Activated CD8-positive, alpha-beta memory T cell treated with anti-CD3 and anti-CD28 coated beads, Interleukin-2, amount 50 U/mL, for 4 hours (primary cell): ENCODE measurements at places on chromosomes 12 and 14.
A peak's percentile ranks its signal among the peaks of the same experiment; 100 is the strongest.

DNA sequence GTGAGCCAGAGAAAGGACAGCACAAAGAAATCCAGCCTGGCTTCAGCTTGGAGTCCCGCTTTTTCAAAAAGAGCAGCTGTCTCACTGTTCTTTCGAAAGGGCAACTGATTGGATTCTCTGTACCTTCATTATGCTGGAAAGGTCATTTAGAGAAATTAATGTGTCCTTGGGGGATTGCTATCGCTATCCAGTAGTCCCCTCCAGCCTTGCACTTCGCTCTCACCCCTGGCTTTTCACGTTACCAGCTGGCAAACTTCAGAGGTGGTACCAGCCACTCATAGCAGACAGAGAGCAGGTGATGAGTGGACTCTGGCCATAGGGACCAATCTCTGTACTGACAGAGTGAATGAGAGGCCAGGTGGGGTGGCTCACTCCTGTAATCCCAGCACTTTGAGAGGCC lies 11.8 kb upstream of the NUAK1 start:
- DNase-seq, result no peak

DNA sequence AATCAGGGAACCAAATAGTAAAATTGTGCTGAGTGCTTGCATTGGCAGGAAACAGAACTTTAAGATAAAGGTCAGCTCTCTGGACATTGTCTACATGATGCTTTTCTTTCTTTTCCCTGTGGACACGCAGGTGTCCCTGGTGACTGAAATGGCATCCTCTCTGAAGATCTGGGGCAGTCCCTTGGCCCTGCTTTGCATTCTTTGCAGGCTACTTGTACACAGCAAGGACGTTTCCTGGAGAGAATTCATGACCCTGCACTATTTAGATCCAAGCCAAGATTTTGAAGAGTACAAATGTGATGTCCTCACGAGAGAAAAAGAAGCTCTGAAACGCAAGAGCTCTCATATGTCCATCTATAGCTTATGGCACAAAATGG lies 11.3 kb upstream of the EDDM3A start:
- no peak for DNase-seq

- DNase-seq, result no peak
Observed at GRCh38 chr12:52197371-52198231, 5.8 kb upstream of the KRT80 start.

DNA sequence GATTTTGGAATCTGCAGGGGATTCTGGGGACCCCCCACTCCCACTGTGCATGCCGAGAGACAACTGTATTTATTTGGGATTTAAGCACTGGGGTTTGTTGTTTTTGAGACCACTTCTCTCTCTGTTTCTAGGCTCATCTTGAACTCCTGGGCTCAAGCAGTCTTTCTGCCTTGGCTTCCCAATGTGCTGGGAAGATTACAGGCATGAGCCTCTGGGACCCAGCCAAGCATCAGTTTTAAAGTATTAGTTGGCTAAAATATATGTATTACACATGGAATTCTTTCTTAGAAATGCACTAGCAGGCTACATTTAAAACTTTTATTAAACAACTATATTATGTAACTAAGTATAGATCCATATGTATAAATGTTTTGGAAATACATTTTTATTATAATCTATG lies 78.3 kb downstream of the AEBP2 start:
- DNase-seq, result no peak

DNA sequence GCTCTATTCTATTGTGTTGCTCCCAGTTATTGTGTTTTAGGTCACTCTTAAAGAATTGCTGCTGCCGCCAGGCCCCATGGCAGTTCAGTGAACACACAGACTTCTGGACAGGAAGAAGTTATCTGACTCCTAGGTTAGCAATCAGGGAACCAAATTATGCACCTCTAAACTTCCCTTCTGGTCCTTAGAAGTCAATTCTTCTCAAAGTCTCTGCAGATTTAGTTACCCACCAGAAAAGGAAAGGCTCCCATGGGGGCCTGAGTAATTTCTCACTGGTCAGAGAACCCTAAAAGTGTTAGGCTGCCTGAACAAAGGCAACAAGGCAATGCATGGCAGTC lies 10.0 kb downstream of the EMP1 start:
- DNase-seq, result no peak

GRCh38 chr12:102120564-102120873 lies 536 bp downstream of the PARPBP start:
- DNase-seq, result no peak

GRCh38 chr12:127886827-127887226 lies 380.1 kb upstream of the TMEM132C start:
- DNase-seq, result no peak

- no peak for DNase-seq
Observed at GRCh38 chr14:61187196-61187905, 93.8 kb downstream of the TMEM30B start.

- no peak for DNase-seq
Observed at GRCh38 chr12:124994437-124994975, 1.1 kb downstream of the BRI3BP start.

DNA sequence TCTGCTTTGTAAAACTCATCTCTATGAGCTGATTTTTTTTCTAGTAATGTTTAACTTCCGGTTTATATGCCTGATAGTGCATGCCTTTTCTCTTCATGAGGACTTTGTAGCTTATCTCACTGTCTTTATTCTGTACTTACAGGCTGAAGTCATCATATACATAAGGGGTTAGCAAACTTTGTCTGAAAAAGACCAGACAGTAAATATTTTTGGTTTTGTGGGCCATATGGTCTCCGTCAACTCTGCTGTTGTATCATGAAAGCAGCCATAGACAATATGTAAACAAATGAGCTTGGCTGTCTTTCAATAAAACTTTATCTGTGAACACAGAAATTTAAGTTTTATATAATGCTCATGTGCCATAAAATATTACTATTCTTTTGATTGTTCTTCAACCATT lies 172.1 kb downstream of the GXYLT1 start:
- no peak for DNase-seq

GRCh38 chr14:72616294-72616693 lies 277.6 kb downstream of the DPF3 start:
- DNase-seq, result no peak

DNA sequence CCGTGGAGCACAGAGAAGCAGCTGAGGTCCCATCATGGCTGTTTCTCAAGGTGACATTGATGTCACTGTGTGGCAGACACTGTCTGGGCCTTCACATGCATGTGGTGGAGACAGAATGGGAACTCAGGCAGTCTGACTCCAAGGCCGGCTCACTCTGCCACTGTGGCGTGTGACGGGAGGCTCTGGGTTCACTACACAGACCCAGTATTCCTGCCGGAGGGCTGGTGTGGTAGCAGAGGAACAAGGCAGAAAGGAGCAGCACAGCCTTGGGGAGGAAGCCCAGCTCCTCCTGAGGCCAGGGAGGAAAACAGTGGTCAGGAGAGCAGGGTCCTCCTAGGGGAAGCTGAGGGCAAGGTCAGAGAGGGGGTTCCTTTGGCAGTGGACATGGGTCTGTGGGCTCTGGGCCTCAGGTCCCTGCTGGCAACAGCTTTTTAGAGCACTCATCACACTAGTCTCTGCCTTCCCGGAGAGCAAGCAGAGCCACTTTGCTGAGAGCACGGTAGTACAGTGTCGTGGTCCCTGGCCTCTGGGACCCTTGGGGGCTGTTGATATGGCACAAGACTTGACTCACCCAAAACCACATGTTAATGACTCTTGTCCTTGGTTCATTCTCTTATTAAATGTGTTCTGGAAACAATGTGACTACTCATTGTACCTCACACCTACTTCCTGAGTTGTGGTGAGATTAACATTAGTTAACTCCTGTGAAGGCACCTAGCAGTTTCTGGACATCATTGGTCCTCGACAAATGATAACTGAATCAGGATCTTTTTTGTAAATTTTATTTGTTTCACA lies 21.3 kb downstream of the DCAF4 start:
- no peak for DNase-seq

- DNase-seq, result no peak
Observed at GRCh38 chr14:21210023-21210422, 54.2 kb upstream of the OR5AU1 start.

DNA sequence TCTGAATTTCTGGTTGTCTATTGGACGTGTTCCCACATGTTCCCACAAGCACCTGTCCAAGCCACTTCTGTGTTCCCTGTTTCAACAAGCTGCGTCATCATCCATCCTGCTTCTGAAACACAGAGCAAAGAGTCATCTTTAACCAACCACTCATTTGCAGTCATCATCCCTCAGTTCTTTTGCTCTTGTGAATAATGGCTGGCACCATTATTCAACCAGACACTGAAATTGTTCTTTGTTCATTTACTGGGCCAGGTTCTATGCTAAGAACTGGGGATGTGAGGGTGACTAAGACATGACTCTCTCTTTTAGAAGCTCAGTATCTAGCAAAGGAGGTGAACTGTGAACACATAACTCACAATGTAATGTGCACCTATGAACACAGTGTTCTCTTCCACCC lies 40.7 kb upstream of the ANO4 start:
- no peak for DNase-seq

- no peak for DNase-seq
Observed at GRCh38 chr14:23727566-23728335, 91.6 kb downstream of the DHRS2 start.

DNA sequence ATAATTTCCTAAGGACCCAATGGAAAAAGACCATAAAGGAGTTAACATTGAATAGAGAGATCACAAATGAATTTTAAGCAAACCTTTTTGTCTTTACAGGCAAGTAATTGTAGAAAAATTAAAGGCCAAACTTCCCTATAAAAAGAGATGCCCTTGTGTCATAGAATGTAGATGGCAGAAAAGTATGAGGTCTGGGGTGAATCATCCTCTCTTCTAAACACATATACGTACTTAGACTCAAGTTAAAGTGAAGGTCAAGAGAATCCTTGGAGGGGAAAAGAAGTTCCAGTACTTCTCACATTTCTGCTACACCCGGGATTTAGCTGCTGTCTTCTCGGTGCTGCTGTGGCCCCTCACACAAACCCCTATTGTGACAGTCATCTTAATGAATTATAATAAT lies 116.2 kb upstream of the ARID2 start:
- no peak for DNase-seq

DNA sequence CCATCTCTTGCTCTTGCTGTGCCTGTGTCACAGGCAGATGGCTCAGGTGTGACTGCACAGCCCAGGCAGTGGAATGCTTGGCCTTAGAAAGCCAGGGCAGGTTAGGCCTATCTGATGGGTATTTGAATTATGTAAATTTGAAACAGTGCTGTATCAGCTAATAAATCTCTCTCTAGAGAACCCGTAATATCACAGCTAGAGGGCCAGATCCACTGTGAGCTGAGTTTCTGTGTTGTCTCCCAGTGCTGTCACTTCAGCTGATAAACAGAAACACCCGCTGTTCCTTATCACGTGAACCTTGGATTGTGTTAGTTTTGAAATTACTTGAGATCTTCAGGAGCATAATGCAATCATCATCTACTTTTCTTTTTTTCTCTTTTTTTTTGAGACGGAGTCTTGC lies 21.5 kb upstream of the ALDH2 start:
- DNase-seq, result no peak

- DNase-seq, result no peak
Observed at GRCh38 chr14:23435543-23436326, at the start of gene MYH7. MYH7 (minus strand) TSS chr14:23435660; CDS start chr14:23433732, 1,928 bp downstream.

DNA sequence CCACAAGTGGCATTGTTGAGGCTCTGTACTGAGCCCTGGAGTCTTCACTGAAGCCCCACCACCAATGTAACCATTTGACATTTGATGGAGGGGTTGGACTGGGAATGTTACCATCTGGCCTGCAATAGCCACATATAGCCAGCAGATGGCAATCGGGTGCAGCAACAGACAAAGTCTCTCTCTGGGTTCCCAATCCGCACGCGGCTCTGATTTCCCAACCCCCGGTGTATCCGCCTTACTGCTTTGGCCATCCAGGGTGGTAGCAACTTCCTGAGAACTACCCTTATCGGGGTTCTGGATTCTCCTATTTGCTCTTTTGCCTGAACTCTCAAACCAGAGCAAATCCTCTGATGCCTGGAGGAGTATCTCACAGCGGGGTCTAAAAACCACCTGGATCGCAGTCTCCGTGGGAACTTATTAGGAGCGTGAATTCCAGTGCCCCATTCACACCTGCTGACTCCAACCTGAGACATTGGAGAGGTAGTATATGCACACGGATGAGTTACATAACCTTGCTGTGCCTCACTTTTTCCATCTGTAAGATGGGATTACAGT lies 14.2 kb downstream of the VRTN start:
- peak; percentile 64 for DNase-seq

- DNase-seq, result no peak
Observed at GRCh38 chr12:119444462-119445044, 110.0 kb downstream of the CCDC60 start.

GRCh38 chr14:81859046-81859445 lies 325.4 kb upstream of the SEL1L start:
- DNase-seq, result no peak

DNA sequence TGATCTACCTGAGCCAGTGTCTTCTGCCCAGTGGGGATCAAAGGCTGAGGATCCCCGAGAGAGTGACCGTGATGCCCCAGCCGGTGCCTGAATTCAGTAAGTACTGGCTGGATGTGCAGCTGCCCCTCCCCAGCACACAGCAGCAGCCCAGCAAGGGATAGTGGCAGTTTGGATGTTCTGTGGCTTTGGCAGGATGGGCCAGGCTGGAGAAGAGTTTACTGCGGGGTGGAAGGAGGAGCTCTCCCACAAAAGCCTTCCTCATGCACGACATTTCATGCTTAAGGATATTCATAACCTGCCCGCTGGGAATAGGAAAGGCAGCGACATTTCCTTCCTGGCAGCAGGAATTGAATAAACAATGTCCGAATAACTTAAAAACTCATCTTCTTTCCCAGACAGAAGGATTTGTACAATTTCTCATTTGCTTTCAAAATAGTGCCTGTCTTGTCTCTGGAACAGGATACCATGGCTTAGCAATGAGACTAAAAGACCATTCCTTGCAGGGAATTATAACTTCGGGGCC lies 135.6 kb upstream of the PRMT8 start:
- DNase-seq, result no peak

GRCh38 chr14:101537286-101537685 lies 24.0 kb upstream of the DIO3 start:
- no peak for DNase-seq

DNA sequence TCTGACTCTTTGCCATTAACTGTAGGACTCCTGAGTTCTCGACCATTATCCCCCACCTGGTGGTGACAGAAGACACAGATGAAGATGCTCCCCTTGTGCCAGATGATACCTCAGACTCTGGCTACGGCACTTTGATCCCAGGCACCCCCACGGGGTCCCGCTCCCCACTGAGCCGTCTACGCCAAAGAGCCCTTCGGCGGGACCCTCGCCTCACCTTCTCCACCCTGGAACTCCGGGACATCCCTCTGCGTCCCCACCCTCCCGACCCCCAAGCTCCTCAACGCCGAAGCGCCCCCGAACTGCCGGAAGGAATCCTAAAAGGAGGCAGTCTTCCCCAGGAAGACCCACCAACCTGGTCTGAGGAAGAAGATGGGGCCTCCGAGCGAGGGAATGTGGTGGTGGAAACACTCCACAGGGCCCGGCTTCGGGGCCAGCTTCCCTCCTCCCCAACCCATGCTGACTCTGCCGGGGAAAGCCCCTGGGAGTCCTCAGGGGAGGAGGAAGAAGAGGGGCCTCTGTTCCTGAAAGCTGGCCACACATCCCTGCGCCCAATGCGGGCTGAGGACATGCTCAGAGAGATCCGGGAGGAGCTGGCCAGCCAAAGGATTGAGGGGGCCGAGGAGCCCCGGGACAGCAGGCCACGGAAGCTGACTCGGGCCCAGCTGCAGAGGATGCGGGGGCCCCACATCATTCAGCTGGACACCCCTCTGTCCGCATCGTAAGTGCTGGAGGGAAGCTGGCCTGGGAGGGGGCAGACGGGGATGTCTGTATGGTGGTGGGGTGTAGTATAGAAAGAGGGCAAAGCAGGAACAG lies 14.4 kb downstream of the TNFRSF1A start:
- no peak for DNase-seq

- DNase-seq, result no peak
Observed at GRCh38 chr14:103319422-103319821, 14.6 kb upstream of the EIF5 start.

GRCh38 chr14:73612339-73613045 lies at the start of gene ACOT6:
ACOT6 (plus strand) TSS chr14:73612517; CDS start chr14:73612572, 55 bp downstream.
- DNase-seq, result peak; percentile 65
